NCI-H1694 (cell line): ENCODE measurements at places on chromosomes 5 and 9.

DNA sequence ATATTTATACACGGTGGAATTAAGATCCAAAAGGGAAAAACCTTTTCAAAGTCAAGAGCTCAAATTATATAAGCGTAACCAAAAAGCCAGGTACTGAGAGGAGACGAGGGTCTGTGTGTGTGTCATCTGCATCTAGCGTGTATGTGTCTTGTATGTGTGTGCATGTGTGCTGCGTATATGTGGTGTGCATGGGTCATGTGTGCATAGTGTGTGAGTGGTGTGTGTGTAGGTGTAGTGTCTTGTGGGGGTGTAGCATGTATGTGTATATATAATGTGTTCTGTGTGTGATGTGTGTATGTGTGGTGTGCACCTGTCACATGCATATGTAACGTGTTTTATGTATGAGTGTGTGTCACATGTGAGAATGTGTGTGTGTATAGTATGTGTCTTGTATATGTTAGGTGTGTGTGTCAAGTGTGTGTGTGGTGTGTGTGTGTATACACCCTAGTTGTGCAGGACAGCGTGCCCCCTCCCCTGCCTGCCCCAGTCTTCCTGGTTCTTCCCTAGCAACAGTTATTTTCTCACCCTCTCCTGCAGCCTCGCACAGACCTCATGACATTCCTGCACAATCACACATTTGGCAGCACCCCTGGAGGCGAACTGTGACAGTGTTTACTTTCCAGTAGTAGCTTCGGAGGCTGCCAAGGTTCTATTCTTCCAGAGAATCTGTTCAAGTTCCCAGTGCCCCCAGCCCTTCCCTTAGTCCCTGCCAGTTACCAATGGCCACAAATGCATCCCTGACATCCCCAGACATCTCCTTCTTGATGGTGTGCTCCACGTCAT, 27.1 kb upstream of the TNIP1 start:
- no peak for DNase-seq

- no peak for DNase-seq
These were observed 5.1 kb downstream of the TLN1 start for GRCh38 chr9:35726931-35727330.

GRCh38 chr5:19676895-19677294, 311.1 kb downstream of the CDH18 start:
- DNase-seq = no peak

GRCh38 chr5:86329318-86329717, 288.4 kb upstream of the COX7C start:
- DNase-seq = no peak

- DNase-seq = peak; percentile 50
These were observed 7.4 kb downstream of the CDK9 start for GRCh38 chr9:127793093-127793708.

GRCh38 chr5:159987031-159987674, 21.8 kb upstream of the TTC1 start:
- DNase-seq = peak; percentile 54

GRCh38 chr5:140833993-140834392, at the start of gene PCDHA7:
TSS of gene PCDHA7 (plus strand) at chr5:140834269. CDS start at chr5:140834384, 115 bp downstream.
- no peak for DNase-seq

DNA sequence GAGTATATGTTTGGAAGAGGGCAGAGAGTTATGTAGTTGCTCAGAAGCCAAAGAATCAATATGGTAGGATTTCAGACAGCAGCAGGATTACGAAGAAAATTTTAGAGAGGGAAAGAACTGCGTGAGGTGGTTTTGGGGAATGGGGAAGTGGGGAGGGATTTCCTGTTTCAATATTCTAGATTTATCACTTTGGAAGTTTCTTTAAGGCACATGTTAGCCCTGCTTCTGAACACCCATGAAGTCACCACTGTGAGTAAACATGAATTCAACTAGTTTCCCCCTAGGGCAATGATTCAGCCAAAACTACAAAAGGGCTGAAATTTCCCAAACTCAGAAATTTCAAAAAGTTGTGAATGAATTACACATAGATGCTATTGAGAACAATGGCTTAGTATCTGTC, 132.2 kb downstream of the EBF1 start:
- DNase-seq = no peak
